Bone marrow (tissue), 2 donors: ENCODE measurements at places on chromosomes 3 and 15.

- no peak for DNase-seq
Measured at GRCh38 chr15:84898761-84899160, 14.3 kb downstream of the SLC28A1 start.

DNA sequence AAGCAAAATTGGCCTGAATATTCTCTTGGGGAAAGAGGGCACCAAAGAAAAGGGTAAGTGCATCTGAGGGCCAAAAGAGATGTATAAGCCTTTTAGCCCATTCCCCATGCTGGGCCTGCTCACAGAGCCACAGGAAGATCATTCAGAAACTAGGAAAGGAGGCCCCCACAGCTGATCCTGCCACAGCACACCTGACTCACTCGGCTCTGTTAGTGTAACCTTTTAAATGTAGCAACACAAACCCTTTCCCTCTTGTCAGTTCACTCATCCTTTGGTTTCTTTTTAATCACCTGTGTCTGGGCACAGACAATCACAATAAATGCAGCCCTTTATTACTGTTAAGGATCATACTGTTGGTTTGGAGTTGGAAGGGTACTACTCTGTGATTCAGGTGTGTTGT lies 69.9 kb downstream of the PDCD6IP start:
- no peak for DNase-seq

DNA sequence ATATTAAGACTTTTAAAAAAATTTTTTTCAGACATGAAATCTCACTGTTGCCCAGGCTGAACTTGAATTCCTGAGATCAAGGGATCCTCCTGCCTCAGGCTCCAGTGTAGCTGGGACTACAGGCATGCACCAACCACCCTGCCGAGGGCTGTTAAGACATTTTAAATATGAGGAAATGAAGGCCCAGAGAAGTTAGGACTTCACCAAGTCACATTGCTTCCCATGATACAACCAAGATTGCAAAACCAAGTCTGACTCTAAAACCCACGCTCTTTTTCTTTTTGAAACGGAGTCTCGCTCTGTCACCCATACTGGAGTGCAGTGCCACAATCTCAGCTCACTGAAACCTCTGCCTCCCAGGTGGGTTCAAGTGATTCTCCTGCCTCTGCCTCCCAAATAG lies 28.0 kb downstream of the PTPN9 start:
- DNase-seq: no peak

DNA sequence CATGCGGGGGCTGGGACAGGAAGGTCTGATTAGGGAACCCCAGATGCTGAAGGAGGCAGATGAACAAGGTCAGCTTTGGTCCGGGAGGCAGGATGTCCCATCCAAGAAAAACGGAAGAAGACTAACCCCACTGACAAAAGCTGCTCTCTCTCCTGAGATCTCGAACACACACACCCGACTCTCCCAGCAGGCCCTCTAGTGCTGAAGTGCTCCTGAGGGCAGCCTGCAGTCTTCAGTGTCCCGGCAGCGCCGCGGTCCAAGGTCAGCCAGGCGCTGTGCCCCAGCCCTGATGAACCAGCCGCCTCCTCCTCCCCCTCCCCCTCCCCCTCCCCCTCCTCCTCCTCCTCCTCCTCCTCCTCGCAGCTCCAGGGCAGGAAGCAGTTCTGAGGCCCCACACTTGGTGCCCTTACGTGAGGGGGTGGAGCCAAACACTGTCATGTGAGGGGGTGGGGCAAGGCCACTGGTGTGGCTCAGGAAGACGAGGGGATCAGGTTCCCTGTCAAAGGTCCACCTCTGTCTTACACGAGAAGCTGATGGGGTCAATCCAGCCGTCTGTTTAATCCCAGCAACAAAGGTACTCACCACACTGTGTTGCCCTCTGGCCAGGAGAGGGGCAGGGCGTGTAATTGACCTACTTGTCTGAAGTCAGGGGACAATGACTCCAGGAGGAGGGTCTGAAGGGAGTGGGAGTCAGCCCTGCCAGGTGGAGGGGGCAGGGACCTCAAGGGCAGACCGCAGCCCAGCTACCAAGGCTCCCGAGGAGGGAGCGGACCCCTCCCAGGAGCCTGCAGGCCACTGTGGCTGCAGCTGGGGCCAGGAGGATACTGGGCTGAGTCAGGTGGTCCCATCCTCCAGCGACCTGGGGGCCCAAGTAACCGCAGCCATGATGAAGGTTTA lies 34.3 kb downstream of the PRR23E start:
- DNase-seq: peak; percentile 32

DNA sequence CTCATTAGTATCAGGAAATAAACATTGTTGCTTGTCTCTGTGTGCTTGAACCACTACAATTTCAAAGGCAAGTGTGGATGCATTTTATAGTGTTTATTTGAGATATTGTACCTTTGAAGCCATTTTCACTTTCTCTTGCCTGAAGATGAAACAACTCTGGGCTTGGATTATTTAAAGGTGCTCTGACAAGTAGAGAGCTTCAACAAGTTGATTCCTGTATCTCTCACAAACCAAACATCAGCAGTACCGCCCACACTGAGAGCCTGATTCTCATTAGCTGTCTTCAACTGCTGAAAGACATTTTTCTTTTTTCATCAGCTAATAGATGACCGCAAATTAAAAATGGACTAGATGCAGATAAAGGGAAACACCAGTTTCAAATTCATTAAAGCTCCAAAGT lies 806 bp upstream of the CERS3 start:
- DNase-seq: no peak

GRCh38 chr15:80949756-80950155 lies 39.9 kb downstream of the MESD start:
- DNase-seq: no peak

DNA sequence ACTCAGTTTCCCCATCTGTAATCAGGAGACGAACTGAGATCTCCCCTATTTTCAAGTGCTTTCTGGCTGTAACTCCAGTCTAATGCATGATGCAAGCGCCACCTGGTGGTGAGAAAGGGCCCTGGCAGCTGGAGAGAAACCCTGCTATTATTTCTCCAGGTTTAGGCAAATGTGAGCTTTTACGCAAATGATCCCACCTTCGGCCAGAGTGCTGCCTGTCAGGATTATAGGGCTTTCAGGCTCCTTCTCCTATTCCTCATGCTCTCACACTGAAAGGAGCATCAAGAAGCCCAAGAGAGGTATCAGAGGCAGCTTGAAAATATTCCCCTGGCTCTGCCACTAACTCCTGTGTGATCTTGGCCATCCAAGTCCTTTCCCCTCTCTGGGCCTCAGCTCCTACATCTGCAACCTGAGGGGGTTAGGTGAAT lies 93.9 kb upstream of the RASGRF1 start:
- peak; percentile 26 for DNase-seq

DNA sequence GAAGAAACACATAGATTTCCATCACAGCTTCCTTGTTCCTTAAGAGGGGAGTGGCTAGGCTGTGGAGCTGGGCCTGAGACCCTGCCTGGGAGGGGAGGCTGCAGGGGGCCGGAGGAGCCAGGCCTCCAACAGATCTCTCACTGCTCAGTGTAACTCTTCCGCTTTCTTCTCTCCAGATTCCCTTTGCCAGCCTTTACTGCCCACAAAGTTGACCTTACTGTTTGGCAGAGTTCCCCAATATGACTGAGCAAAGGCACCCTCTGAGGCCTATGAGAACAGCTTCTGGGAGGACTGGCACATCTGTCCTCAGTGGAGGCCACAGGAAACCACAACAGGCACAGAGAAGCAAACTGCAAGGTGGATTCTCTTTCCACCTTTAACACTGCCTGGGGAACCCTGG lies 38.1 kb downstream of the SLCO2A1 start:
- no peak for DNase-seq

- no peak for DNase-seq
Measured at GRCh38 chr3:131221731-131222130, 159.8 kb upstream of the NUDT16 start.

DNA sequence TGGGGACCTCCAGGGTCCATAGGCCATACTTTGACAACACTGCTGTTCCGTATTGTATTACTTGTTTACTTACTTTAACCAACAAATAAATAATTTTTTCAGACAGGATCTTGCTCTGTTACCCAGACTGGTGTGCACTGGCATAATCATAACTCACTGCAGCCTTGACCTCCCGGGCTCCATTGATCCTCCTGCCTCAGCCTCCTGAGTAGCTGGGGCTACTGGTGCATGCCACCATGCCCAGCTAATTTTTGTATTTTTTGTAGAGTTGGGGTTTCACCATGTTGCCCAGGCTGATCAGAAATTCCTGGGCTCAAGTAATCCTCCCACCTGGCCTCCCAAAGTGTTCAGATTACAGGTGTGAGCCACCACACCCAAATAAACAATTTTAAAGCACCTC lies 64.9 kb upstream of the C15orf39 start:
- DNase-seq: no peak

DNA sequence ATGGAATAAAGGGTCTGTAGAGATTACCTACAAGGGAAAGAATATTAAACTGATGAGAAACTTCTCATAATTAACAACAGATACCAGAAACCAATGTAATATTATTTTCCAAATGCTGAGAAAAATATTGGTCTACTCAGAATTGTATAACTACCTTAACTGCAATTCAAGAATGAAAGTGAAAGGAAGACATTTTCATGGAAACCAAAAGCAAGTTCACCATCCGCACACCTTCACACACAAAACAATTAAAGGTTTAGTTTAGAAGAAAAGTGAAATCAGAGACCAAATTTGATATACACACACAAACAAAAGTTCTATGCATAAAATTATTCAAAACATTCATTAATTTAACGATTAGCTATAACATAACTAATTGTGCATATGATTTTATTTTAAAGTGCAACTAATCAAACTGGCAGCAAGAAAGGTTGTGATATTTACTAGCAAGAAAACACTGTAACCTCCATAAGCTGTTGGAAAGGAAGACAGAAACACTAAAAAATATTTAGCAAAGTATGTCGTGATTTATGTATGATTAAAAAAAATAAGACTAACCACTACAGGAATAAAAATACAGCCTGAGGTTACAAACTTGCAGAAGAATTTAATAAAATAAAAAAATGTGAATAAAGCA lies 395.5 kb downstream of the FGF12 start:
- no peak for DNase-seq

DNA sequence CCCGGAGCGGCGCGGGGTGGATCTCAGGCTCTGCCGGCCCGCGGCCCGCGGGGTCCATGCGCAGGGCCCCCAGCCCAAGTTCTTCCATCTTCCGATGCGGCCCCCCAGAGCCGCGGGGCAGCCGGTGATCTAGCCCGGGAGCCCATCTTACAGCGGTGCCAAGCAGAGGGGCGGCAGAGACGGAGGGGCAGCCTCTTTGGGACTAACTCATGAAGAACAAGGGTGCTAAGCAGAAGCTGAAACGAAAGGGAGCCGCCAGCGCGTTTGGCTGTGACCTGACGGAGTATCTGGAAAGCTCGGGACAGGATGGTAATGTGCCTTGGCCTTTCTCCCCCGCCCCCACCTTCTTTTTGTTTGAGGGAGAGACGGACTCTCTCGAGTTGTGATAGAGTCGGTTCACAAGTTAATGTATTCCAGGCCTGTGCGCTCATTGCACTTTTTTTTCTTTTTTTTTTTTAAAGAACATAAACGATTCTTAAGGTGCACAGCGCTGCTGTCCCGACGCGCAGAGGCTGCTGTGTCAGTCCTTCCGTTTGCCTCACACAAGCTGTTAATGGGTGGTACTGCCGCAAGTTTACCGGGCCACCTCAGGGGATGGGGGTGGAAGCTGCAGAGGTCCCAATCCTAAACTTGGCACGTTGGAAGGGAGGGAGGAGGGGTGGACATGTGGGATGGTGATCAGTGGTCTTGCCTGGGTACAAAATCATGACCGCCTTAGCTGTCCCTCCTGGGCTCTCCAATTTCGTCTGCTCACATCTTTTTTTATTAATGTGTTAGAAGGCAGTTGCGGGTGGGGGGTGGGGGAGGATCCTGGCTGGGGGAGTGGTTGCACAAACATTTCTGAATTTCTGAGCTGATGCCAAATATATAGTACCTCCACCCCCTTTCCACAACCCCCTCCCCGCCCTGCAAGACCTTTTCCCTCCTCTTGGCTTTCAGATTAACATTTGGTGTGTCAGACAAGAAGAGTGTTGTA lies 801 bp downstream of the ARHGAP31 start:
- no peak for DNase-seq

DNA sequence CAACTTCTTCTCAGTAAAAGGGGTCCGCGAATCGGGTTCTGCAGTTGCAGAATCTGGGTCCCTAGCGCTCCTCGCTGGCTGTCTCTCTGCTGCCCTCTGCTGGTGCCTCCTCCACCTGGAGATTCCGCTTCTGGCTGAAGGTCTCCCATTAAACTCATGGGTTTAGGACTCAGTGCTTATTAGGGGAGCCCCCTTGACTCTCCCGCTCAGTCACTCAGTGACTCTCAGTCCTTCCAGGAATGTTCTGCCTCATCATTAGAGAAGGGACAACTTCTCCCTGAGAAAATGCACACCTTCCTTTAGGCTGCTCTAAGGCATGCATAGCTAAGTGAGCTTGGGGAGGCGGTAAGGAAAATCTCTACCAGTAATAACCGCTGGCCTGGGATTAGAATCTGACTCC lies 7.1 kb downstream of the CPN2 start:
- DNase-seq: peak; percentile 64

- no peak for DNase-seq
Measured at GRCh38 chr3:128054367-128054766, 2.1 kb downstream of the SEC61A1 start.

GRCh38 chr3:111616417-111617105 lies 21.4 kb upstream of the ZBED2 start:
- no peak for DNase-seq

DNA sequence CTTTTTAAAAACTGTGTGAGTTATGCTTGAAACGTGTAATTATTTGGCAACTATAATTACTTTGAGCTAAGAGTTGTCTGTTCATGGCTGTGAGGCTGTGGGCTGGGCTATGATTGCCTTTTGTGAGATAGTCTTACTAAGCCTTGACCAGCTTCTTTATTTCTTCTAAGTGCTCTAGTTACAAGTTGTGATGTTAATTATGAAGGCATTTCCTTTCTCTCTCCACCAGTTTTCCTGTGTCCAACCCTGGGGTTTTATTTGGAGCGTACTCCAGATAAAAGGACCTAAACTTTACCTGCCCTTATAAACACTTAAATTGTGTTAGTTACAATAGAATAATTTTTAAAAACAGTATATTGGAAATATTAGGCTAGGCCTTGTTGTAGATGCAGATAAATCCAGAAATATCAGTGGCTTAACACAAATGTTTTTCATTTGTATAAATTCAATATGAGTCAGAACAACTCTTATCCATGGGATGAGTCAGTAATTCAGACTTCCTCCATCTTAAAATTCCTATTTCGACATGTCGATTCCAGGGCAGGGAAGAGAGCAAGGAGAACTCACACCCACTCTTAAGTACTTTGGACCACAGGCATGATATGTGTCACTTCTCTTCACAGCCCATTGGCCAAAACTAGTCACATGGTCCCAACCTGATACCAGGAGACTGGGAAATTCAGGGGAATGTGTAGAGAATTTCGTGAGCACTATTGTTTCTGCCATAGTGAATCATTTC lies 17.0 kb downstream of the TMEM62 start:
- DNase-seq: no peak

DNA sequence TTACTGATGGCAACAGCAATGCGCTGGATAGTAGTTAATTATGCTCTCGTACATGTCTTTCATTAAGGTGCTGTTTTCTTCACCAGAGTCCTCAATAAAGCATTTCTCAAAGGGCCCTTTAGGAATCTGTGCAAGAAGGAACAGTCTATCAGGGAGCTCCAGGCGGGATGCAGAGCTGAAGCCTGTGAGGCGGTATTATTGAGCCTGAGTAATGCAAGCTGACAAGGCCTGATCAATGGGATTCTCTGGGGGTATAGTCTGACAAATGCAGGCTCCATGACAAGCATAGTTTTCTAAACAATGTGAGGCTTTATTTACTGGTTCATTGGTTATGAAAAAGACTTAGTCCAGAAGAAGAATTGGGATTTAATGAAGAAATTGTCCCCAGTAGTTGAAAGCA lies 530.9 kb upstream of the CBLB start:
- DNase-seq: no peak

GRCh38 chr15:40508216-40508615 lies 37.4 kb downstream of the CHST14 start:
- DNase-seq: no peak

- no peak for DNase-seq
Measured at GRCh38 chr3:27792869-27793268, 70.7 kb upstream of the EOMES start.
